ENCODE measurements at places on chromosomes 1 and 21.

DNA sequence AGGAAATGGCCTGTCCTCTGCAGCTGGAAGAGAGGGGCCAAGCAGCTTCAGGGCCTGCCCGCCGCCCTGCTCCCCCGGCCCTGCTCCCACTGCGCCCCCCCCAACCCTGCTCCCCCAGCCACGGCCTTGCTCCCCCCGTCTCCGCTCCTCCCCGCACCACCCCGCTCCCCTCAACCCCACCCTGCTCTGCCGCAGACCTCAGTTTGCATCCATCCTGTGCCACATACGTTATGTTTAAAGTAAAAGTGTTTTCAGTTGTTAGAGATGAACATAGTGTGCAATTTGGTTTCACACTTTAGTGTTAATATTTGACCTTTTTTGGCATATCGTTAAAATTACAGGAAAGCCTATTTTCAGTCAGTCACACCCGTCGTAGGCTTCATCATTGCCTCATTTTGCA lies 34.1 kb upstream of the DIP2A start:
- DNase-seq = no peak

- DNase-seq = no peak
Observed at GRCh38 chr1:177431123-177431522, 260.4 kb downstream of the BRINP2 start.

DNA sequence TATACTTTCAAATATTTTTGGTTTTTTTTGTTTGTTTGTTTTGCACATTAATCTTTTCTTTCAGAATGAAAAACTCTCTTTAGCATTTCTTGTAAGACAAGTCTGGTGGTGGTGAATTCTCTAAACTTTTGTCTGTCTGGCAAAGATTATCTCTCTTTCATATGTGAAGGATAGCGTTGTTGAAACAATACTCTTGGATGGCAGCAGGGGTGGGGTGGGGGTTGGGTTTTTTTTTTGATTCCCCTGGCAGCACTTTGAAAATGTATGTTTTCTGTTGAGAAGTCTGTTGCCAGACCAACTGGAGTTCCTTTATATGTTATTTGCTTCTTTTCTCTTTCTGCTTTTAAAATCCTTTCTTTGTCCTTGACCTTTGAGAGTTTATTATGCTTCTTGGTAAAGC lies 160.2 kb downstream of the VAV3 start:
- DNase-seq = no peak

DNA sequence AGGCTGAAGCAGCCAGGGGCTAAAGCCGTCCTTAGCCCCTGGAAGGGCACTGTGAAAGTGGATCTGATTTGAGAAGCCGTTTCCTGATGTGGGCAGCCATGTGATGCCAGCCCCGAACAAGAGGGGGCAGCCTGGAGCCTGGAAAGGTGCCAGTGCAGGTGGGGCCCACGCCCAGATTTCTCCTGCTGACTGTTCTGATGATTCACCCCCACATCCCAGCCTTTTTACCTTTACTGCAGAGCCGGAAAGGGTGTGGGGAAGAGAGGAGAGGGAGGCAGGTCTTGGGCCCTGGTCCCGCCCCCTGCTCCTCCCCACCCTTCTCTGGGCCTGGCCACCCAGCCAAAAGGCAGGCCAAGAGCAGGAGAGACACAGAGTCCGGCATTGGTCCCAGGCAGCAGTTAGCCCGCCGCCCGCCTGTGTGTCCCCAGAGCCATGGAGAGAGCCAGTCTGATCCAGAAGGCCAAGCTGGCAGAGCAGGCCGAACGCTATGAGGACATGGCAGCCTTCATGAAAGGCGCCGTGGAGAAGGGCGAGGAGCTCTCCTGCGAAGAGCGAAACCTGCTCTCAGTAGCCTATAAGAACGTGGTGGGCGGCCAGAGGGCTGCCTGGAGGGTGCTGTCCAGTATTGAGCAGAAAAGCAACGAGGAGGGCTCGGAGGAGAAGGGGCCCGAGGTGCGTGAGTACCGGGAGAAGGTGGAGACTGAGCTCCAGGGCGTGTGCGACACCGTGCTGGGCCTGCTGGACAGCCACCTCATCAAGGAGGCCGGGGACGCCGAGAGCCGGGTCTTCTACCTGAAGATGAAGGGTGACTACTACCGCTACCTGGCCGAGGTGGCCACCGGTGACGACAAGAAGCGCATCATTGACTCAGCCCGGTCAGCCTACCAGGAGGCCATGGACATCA lies at the start of gene SFN:
TSS of gene SFN (plus strand) at position 369 of the 904 bp plus-strand sequence. CDS start at position 433, 64 bp downstream.
- DNase-seq = no peak

DNA sequence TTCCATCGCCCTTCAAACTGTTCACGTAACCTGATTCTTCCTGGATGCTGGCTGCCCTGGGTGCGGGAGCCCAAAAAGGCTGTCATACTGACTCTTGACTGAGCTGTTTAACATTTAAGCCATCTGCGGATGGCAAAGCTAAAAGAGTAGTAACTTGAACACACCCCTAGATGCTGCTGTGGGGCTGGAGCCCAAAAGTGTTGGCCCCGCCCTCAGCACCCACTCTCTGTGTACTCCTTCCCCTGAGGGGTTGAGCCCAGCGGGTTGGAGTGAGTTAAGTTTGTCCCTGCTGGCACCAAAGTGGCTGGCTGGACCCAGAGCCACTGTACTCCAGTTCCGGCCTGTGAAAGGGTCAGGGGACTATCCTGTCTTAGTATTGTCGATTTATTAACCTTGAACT lies 640.6 kb downstream of the PTPRU start:
- DNase-seq = no peak

DNA sequence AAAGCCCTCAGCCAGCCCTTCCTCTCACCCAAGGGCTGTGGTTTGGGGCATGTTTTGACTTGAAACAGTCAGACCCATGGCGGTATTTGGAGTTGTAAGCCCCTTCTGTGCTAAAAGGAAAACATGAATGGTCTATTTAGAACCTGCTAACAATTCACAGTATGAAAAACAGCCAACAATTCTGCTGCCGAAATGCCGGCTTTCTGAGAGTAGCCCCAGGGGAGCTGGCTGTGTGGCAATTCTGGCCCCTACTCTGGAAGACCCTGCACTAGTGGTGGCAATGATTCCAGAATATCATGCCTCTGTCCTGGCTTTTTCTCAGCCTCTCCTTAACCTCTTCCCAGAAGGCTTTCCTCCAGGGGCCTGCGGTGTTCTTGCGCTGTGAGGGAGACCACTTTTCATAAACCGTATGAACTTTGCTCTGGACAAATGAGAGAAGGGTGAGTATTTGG lies 118.7 kb downstream of the EDEM3 start:
- DNase-seq = no peak
